ENCODE measurements at places on chromosomes 2 and 18.

DNA sequence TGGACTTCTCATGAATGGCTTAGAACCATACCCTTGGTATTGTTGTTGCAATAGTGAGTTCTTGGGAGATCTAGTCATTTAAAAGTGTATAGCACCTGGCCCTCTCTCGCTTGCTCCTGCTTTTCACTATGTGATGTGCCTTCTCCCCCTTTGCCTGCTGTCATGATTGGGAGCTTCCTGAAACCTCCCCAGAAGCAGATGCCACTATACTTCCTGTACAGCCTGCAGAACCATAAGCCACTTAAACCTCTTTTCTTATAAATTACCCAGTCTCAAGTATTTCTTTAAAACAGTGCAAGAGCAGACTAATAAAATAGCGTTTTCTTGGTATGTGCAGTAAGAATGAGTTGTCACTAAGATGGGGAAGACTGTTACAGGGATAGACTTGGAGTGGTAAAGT, 31.6 kb downstream of the BAZ2B start:
- no peak for DNase-seq

GRCh38 chr2:39871291-39871761, 92.3 kb upstream of the THUMPD2 start:
- no peak for DNase-seq

DNA sequence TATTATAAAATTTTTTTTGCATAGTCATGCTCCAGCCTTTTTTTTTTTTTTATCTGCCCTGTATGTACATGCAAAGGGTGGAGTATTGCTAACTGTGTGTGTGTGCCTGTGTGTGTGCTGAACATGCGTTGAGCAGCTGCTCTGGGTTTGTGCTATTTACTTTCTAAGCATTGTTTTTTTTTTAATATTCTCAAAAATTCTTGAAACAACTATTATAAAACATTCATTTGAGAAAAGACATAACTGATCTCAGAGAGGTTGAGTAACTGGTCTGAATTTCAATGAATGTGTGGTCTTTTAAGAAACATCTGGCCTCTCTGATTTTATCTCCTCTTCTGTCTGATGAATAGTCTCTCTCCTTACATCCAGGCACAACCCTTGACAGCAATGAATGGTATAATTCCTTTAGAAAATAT, 366.0 kb upstream of the SLC14A2 start:
- no peak for DNase-seq

DNA sequence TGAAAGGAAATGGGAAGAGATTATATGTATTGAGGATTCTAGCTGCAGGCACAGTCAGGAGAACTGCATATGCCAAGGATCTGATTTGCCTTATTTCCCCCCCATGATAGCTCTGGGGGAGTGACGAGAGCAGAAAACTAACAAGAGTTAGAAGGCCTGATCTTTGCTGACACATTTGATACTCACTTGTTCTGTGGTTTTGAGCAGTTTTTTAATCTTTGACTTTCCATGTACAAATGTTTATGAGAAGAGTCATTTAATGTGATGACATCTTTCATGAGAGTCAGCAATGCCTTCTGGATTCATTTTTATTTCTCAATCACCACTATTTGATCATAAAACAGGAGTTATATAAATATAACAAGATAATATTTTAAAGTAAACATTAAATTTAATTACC, 12.7 kb upstream of the SERPINB7 start:
- DNase-seq = no peak

DNA sequence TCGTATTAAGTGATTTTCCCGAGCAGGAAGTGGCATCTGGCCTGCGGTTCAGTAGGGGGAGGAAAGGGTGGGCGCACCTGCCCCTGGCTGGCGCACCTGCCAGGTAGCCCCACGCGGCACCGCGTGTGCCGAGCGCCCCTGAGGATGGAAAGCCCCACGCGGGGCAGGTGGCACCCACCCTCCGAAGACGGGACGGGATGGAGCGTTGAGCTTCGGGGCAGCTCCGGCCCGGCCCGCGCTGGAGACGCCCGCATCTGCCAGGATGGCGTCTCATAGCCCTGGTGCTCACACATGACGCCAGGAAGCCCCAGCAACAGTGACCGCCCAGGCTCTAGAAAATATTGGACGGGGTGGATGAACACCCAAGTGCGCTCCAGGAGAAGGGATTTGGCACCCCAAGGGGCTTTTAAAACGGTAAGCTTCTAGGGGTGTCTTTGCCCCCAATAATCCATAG, 2.5 kb upstream of the NFATC1 start:
- no peak for DNase-seq

DNA sequence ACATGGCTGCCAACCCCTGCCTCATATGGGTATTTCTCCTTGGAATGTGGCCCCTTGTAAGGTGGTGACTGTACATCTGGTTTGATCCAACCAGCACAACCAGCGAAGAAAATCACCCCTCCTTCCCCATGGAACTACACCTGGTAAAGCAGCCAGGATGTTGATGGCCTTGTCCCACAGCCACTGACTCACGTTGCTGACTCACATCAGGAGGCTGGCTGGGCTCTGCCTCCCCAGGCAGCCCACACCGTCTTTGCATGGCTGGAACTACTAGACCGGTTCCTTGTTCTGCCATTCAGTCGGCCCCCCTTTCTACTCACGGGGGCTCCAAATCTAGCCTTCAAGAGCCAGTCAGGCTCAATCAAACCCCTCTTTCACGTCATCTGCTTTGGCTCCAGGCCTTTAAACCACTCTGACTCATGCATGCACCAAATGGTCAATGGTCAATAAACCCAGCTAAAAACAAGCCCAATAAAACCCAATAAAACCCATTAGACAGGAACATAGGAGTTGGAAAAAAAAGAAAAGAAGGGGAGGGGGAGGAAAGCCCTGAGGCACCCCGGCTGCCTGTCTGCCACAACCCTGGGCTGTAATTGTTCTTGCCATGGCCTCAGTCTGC, 114.8 kb downstream of the PLB1 start:
- DNase-seq = no peak

- no peak for DNase-seq
These were observed 145.0 kb downstream of the EVA1A start for GRCh38 chr2:75415731-75416130.

DNA sequence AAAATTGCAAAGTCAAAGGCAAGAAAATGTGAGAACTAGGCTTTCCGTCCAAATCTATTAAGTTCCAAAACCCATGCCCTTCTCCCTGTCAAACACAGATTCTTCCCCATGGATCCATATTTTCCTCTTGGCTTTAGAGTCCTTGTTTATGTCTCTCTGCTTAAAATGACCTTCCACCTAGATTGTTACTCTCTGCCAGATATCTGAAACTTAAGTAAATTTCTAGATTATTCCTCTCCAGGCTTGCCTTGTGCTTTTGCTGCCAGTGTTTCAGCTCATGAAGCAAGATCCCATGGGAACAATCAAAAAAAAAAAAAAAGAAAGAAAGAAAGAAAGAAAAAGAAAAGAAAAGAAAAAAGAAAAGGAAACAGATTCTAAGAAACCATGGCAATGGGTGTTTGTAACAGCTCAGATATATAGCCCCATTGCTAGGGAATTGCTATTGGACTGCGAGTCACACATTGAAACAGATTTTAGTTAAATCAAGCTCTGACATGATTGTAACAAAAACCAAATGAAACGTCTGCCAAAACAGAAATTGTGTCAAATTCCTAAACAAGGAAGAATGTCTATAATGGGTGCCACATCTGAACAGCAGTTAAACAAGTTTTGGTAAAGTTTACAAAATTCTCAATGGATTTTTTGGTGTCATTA, 660.7 kb upstream of the CNTNAP5 start:
- DNase-seq = no peak

- no peak for DNase-seq
These were observed 122.8 kb upstream of the COL5A2 start for GRCh38 chr2:189302274-189302948.

DNA sequence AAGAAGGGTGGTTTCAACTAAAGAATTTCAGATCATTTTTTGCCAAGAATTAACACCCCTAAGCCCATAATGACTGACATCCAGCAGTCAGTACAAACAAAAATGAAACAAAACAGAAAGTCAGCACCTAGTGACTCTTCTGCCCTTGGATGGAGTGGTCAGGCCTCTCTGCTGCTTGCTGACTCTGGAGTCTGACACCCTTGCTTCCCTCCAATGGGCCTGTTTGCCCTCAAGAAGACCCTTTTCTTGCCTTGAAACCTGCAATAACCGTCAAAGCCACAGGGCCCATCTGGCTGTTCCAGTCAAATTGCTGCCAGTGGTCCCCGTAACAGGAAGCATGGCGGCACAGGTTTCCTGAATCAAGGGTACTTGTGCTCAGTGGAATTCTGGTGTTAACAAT, 27.2 kb upstream of the CYTIP start:
- no peak for DNase-seq

DNA sequence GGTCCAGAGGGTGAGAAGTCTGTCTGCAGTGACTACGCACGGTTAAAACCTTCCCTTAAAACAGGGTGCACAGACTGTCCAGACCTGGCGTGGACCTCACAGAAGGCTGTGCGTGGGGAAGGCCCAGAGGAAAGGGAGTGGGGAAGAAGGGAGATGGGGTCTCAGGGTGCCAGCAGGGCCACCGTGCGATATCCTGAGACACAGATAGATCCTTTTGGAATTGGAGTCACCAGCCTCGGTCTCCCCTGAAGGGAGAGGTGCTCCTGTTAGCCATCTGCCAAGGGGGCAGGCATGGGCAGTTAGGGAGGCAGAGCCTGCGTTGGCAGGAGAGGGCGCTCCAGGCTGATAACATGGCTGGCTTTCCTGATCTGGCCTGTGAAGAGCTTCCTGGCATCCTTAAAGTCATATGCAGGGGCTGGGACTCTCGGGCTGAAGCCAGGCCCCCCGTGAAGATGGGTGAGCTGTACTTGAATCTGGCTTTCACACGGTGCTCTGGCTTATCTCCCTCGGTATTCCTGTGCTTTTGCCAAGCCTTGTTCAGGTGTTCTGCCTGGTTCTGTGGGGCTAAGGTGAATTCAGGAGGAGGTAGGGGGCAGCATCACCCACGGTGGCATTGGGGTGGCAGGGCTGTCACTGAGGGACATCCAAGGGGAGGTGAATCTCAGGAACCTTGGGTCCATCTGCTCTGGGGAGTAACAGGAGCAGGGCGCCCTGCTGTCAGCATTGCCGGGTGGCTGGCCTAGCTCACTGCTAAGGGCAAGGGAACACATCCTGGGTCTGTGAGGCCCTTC, 107.2 kb upstream of the SMAD2 start:
- no peak for DNase-seq

- DNase-seq = no peak
These were observed 87.3 kb upstream of the SH3BP4 start for GRCh38 chr2:234864506-234864905.

DNA sequence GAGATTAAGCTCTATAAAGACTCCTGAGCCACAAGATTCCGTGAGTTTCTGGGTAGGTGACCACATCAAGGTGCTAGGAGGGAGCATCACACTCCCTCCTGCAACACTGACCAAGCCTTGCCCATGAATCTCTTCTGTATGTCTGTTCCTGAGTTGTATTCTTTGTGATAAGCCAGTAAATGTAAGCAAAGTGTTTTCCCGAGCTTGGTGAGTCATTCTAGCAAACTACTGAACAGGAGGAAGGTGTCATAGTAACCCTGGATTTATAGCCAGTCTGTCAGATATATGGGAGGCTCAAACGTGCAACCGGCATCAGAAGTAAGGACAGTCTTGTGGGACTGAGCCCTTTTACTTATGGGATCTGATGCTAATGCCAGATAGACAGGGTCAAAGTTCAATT, 346.1 kb upstream of the KYNU start:
- DNase-seq = no peak

DNA sequence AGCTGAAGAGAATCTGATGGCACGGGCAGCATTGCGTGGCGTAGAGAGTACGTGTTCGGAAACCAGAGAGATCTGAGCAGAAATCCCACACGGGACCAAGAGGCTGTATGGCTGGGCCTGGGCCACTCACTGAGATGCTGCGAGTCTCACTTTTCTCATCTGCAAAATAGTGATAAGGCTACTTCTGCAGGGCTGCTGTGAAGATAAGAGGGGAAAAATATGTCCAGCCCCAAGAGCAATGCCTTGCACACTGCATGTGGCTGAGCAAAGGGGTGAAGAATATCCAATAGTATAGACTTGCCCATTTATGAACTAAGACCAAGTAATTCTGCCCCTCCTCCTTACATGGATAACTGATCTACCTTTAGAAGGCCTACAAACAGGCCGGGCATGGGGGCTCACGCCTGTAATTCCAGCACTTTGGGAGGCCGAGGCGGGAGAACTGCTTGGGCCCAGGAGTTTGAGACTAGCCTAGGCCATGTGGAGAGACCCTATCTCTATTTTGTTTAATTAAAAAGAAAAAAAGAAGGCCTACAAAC, 3.1 kb downstream of the FECH start:
- DNase-seq = no peak

DNA sequence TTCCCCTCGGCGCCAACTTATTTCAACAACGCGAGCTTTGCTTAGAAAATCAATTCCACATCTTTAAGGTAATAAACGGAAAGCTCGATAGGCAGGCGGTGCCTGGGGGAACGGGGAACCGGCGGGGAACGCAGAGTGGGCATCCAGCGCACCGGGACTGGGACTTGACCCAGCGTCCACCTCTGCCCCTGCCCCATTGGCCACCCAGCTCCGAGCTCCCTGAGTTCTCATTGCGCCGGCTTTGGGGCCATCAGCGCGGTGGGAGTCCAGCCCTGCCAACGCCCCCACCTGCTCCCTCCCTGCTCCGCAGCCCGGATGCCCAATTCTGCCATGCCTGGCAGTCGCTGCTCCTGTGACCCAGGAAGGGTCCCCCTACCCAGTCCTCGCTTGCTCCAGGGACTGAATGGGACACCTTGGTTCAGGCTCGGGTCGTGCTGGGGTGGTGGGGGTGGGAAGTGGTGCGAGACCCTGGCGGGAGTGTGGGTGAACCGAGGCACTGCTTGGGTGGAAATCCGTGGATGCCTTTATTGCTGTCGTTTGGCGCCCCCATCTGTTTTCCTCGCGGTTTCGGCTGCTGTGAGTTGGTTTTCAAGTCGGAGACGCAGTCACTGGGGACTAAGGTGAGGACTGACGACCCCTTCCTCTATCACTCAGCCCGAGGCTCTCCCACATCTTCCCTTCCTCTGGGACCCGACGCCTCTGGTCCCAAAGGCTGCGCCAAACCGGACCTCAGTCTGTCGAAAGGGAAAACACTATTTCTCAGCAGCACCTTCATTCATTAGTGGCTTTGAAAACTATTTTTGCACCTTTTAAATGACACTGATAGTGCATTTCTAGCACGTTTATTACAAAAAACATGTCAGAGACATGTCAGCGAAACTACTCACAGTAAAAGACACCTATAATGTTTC, 2.4 kb upstream of the EVX2 start:
- DNase-seq = no peak

- DNase-seq = no peak
These were observed 56.8 kb downstream of the ATOH8 start for GRCh38 chr2:85810371-85811179.
